ENCODE measurements at places on chromosomes 11 and 22.

DNA sequence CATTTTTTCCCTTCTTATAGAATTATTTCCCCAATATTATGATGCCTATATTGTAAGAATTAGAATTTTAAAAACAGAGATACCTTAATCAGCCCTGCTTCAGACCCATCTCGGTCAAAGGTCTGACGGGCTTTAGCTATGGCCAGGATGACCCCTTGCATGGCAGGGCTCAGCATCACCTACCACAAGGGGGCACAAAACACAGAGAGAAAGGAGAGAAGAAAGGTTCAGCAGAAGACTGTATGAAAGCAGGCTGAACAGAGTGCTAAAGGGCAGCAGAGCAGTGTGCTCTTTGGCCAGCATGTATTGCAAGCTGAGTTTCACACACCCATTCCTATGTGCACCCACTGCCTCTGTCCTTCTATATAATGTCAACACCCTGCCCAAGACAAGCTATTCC is 26.8 kb downstream of the CLDN25 start:
- DNase-seq, result peak; percentile 31

GRCh38 chr22:32882360-32882755 is 80.9 kb downstream of the TIMP3 start:
- no peak for DNase-seq

GRCh38 chr11:72088076-72088808 is 7.6 kb downstream of the LRRC51 start:
- no peak for DNase-seq

DNA sequence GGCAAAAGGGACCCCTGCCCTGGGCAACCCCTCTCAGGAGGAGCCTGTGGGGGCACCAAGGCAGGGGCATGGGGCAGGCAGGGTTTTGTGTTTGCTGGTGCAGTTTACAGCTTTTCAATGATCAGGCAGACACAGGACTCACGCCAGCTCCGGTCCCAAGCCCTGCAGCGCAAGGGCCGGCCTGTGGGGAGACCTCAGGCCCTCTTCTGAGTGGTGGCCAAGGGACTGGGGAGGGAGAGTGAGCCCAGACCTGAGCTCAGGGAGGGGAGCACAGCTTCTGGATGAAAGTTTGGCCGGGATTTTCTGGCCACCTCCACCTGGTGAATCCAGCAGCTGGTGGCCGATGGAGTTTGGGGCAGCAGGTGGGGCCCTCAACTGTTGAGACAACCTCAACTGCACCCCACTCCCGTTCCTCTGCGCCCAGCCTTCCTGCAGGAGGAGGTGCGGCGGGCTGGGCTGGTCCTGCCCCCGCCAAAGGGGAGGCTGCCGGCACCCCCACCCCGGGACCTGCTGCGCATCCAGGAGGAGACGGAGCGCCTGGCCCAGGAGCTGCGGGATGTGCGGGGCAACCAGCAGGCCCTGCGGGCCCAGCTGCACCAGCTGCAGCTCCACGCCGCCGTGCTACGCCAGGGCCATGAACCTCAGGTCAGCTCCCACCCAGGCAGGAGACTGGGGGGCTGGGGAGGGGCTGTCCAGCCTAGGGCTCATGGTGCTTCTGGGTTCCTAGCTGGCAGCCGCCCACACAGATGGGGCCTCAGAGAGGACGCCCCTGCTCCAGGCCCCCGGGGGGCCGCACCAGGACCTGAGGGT is 3.6 kb downstream of the TCIRG1 start:
- no peak for DNase-seq

- peak; percentile 69 for DNase-seq
Observed at GRCh38 chr11:69449320-69450063, 32.0 kb upstream of the LINC01488 start.

DNA sequence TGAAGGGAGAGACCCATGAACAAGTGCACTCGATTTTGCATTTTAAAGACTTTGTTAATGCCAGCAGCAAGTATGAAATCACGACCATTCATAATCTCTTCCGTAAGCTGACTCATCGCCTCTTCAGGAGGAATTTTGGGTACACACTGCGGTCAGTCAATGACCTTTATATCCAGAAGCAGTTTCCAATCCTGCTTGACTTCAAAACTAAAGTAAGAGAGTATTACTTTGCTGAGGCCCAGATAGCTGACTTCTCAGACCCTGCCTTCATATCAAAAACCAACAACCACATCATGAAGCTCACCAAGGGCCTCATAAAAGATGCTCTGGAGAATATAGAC is 5.9 kb downstream of the SERPIND1 start:
- no peak for DNase-seq

DNA sequence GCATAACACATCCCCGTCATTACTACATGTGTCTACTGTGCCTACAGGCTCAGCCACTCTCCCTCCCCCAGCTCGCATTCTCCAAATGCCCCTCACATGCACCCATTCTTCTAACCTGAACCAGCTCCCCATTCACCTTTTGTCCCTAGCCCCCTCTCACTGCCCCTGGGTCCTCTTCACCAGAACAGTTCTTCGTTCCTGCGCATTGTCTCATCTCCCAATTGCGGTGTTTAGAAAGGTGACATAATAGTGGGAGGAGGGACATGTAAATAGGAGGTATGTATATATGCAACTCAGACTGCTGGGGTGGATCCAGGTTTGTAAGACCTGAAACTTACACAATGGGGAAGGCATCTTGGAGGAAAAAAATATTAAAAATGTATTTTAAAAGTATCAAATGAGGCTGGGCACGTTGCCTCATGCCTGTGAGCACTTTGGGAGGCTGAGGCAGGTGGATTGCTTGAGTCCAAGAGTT is 4.7 kb upstream of the VSIG2 start:
- no peak for DNase-seq

DNA sequence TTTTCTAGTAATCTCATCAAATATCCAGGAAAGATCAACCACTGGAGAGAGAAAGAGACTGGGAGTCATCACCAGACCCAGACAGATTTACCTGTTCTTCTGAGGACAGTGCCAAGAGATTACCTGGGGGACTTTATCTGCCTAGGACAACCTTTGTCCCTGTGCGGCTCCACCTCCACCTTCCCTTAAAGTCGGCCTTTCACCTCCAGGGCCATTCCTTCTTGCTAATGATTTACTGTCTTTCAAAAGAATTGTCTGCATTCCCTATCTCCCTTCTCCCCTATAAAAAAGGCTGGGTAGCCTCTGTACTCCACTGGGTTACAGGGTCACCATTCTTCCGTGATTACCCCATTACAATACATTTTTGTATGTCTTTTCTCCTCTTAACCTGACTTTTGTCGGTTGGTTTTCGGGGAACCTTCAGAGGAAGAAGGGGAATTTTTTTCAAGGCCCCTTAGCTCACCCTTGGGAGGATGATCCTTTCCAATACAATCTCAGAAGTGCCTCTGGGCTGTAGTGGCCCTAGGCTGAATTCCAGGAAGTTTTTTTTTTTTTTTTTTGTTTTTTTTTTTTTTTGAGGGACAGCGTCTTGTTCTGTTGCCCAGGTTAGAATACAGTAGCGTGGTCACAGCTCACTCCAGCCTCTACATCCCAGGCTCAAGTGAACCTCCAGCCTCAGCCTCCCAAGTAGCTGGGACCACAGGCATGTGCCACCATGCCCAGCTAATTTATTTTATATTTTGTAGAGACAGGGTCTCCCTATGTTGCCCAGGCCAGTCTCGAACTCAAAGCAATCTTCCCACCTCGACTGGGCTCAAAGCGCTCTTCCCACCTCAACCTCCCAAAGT is 1.5 kb upstream of the HMOX1 start:
- no peak for DNase-seq

GRCh38 chr11:14554959-14555358 is 34.8 kb upstream of the PSMA1 start:
- no peak for DNase-seq

DNA sequence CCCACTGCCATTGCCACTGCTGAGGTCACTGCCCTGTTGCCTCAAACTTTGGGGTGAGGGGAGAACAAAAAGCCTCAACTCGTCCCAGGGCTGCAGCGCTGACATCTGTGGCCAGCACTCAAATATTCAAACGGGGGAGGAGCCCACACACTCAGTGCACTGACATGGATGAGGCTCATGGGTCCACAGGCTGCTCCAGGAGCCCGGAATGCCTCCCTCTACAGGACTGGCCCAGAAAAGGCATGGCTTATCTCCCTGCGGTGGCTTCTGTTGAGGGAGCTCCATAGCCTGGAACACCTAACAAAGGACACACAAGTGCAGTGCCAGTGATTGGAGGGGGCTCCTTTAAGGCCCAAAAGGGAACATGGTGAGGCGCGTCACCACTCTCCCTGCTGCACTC is 341.1 kb upstream of the LUZP2 start:
- no peak for DNase-seq

- DNase-seq, result no peak
Observed at GRCh38 chr11:126603486-126603885, 248.0 kb downstream of the ST3GAL4 start.

DNA sequence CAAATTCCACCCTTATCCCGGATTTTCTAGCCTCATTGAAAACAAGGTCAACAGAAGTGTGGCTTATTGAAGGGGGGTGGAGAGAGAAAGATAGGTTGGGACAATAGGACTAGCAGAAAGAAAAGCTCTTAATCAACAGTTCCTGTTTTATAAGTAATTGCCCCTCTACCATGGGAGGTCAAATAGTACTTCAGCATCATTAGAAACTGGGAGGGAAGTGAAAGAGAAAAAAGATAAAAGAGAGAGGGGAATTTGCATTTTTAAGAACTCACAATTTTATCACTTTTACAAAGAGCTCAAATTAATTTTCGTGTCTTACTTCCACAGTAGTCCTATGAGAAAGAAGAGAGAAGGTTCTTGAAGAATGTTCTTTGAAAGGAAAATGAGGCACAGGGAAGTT is 89.2 kb downstream of the AMOTL1 start:
- DNase-seq, result no peak

GRCh38 chr11:914747-915501 is 4.3 kb upstream of the CHID1 start:
- no peak for DNase-seq

GRCh38 chr11:31479066-31479465 is 30.4 kb downstream of the IMMP1L start:
- no peak for DNase-seq

GRCh38 chr11:79683930-79684329 is 243.1 kb upstream of the TENM4 start:
- DNase-seq, result no peak

GRCh38 chr11:119586181-119586580 is 142.8 kb downstream of the NECTIN1 start:
- DNase-seq, result no peak

DNA sequence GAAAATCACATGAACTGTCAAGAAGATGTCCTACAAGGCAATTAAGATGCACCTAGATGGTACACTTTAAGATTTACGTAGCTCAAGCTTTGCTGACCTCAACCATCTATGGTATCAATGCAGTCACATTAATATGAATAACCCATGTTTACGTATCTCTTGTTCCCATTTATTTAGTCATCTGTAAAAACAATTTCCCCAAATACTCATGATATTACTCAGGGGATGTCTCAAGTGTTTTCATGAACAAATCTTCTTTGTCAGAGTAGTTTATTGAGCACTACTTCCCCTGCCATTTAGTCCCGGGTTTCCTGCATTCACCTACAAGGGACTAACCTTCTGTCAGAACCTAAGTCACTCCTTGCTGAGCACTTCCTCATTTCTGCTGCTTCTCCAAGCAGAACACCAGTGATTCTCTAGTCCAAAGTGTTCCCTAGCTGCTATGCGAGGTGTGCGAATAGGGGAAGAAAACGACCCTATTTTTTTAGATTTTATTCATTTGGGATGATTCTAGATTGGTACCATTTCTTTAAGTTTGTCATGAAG is 554.3 kb upstream of the LRRC4C start:
- DNase-seq, result no peak

GRCh38 chr11:121614636-121615240 is 162.0 kb upstream of the SORL1-AS1 start:
- DNase-seq, result no peak

GRCh38 chr11:117914398-117914761 is 14.8 kb downstream of the TMPRSS13 start:
- no peak for DNase-seq

GRCh38 chr11:2265854-2266585 is 4.4 kb downstream of the ASCL2 start:
- DNase-seq, result no peak

DNA sequence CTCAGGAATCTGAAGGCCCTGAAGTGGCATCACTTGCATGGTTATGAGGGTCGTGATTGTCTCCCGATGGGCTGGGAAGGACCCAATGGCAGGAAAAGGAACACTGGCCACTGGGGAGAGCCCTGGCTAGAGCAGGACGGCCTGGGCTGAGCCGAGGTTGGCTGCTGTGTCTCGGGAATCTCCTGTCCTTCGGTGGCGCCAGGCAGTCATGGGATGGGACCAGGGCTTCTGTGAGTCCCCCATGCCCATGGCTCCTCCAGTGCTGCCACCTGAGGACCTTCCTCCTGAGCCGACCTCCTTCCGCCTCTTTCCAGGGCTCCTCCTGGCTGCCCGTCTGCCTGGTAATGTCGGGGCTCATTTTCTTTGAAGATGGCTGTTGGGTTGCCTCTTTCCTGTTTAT is 1394.0 kb downstream of the BRD1 start:
- DNase-seq, result no peak

DNA sequence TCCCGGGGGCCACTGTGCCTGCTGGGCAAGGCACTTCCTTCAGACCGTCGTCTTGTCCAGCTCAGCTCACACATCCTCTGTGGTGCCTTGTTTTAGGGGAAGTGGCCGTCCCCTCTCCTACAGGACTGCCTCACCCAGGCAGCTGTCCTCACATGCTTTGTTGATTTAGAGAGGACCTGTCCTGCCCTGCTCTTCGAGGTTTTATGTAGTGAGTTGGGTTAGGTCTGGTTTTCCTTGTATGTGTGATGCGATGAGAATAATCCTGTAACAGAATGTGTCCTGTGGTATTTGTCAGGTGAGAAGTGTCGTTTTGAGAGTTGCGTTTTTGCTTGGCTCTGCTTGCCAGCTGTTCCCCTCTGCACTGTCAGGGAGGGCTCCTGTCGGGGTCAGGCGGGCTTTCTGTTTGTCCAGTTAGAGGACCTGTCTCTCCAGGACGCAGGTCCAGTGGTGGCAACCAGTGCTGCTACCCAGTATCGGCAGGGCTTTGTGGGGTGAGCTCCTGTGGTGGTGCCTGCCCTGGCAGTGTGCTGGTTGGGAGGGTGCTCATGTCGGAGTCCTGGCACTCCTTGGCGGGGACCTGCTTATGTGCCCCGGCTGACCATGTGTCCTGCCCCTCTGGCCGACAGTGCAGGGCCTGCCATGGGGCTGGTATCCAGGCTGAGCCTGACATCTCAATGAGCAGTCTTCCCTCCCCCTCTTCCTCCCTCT is 41.3 kb downstream of the MUC6 start:
- no peak for DNase-seq

- DNase-seq, result no peak
Observed at GRCh38 chr22:27386186-27386585, 415.4 kb downstream of the MN1 start.

- no peak for DNase-seq
Observed at GRCh38 chr11:100789500-100789899, 102.4 kb downstream of the ARHGAP42 start.

- peak; percentile 75 for DNase-seq
Observed at GRCh38 chr11:128956401-128957201, 13.9 kb upstream of the TP53AIP1 start.
